Smooth muscle cell of the pulmonary artery (primary cell): ENCODE measurements at places on chromosomes 3 and 15. TPM values are rescaled to one million over a fixed set of nuclear protein-coding genes. Genes with fewer than 3 reads are reported as not detected.

Gene ST8SIA2
- 0.13 TPM in 1 of 2 replicates, not detected in the other for total RNA-seq

Gene TMCO5A
- total RNA-seq = not detected in 2 replicates

Gene PODXL2
- 5.4 and 6.5 TPM in 2 replicates for total RNA-seq

Gene CCR9
- not detected in 2 replicates for total RNA-seq

Gene IL1RAP
- total RNA-seq = 42.6 and 54.2 TPM in 2 replicates

Gene TMEM212
- not detected in 2 replicates for total RNA-seq

Gene GNAT1
- not detected in 2 replicates for total RNA-seq

Gene GOLGA8Q
- total RNA-seq = 1.1 and 1.9 TPM in 2 replicates
